ENCODE measurements at places on chromosomes 2 and 18. TPM values are rescaled to one million over a fixed set of nuclear protein-coding genes. Genes with fewer than 3 reads are reported as not detected.

GALNT5 gene
- not detected for total RNA-seq

TUBB8B gene
- not detected for total RNA-seq

UGT1A10 gene
- total RNA-seq, result not detected

- H3K4me3 ChIP-seq, result no peak overlapping the region
- no peaks in the 10 kb centered on the region for H3K4me1 ChIP-seq
- H3K36me3 ChIP-seq, result no peaks in the 10 kb centered on the region
- no peaks in the 10 kb centered on the region for H3K27me3 ChIP-seq
- H3K27ac ChIP-seq, result no peak overlapping the region
These were observed 169.2 kb upstream of the NOSTRIN start for GRCh38 chr2:168633200-168633599.

DNA sequence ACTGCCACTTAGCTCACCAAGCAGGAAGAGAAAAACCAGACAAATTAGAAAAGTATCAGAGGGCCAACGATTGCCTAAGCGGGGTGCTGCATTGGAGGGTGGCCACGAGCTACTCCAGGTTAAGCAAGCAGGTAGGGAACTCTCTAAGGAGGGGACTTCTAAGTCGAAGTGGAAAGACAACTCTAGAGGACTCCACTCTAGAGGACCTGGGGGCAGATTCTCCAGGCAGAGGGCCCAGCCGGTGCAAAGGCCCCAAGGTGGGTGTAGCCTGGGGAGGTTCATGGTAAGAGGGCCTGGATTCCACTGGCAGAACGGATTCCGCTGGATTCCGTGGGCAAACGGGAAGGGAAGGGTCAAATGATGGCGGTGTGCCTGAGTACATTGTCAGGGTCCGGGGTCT, 12.7 kb downstream of the FBLN7 start:
- H3K4me1 ChIP-seq, result peaks cover 13% of the 10 kb centered on the region
- no peaks in the 10 kb centered on the region for H3K36me3 ChIP-seq

CHMP1B gene
- total RNA-seq, result 23.4 TPM

CTAGE1 gene
- not detected for total RNA-seq

DNA sequence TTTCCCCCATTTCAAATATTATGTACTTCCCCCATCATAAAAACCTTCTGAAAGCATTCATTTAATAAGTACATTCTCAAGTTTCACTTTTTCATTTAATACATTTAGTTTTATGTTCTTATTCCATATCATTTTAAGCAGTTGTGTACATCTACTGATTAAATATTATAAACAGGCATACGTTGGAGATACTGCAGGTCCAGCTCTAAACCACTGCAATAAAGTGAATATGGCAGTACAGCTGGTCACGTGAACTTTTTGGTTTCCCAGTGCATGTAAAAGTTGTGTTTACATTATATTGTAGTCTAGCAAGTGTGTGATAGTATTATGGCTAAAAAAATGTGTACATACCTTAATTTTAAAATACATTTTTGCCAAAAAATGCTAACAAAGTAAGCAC, 48.7 kb downstream of the TET3 start:
- no peaks in the 10 kb centered on the region for H3K27me3 ChIP-seq
- peaks cover 4% of the 10 kb centered on the region for H3K36me3 ChIP-seq
- peaks cover 59% of the 10 kb centered on the region for H3K4me1 ChIP-seq
- H3K27ac ChIP-seq, result no peak overlapping the region

IL36B gene
- total RNA-seq, result not detected

MCM6 gene
- 159 TPM for total RNA-seq

IL1RL1 gene
- 0.09 TPM for total RNA-seq

DNA sequence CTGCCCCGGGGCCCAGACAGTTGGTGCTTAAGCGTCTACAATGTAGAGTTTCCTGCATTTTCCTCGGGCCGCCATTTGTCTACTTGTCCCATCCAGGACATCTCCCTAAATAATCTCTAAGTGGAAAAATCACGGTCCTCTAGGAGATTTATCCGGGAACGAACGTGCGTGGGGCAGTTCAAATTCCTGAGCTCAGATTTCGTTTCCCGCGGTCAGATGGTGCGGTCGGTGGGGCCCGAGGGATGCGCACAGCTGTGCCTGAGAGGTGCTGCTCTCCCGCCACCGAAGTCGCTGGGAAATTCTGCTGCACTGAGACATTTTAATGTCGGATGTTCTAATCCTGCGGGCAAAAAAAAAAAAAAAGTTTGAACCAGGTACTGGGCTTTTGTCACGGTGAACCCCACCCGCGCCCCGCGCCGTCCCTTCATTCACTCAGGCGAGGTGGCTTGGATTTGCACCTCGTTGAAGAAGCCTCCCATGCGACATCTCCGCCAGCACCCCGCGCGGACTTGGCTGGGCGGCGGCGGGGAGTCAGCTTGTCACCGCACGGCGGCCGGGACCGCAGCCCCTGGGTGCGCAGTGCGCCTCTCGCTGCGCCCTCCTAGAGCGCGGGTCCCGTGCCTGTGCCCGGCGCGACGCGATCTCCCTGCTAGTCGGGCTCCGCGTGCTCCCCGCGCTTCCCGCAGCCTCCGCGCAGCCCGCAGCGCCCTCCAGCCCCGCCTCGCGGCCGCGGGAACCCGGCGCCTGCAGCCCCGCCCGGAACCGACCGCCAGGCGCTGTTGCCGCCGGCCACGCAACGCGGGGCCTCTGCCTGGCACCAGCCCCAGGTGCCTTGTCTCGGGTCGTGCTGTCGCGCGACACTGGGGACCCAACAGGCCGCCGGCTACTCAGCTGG, 191.9 kb upstream of the TCF4 start:
- H3K4me3 ChIP-seq, result no peak overlapping the region
- H3K36me3 ChIP-seq, result peaks cover 2% of the 10 kb centered on the region
- DNase-seq, result no peak

DNA sequence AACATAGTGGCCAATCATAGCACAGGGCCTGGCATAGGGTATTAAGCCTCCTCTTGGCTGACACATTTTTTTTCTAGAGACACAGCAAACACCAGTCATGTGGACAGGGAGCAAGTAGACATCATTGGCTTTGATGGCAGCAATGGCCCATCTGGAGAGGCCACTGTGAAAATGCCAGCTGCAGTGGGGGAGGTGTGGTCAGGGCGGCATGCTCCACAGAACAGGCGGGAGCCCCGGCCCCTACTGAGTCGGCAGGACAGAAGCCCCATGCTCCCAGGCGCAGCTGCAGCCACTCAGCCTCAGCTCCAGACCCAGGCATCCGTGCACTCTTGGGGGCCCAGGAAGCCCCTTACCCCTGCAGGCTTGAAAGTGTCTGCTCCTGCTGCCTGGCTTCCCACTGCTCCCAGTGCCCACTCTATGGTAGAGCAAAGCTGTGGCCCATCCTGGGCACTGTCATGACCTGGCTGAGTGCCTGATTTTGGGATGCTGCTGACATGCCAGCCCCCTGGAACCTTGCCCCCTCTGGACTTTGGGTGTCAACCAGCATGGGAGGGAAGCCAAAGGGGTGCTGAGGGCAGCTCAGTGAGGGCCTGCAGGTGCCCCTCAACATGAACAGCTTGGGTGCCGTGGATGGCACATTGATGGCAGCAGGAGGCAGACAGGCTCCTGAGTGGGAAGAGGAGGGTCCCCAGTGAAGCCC, 23.3 kb upstream of the UBE2F start:
- H3K4me3 ChIP-seq, result no peak overlapping the region
- peak overlapping the region; percentile 44 for H3K27ac ChIP-seq
- no peaks in the 10 kb centered on the region for H3K27me3 ChIP-seq
- peaks cover 21% of the 10 kb centered on the region for H3K36me3 ChIP-seq

DNA sequence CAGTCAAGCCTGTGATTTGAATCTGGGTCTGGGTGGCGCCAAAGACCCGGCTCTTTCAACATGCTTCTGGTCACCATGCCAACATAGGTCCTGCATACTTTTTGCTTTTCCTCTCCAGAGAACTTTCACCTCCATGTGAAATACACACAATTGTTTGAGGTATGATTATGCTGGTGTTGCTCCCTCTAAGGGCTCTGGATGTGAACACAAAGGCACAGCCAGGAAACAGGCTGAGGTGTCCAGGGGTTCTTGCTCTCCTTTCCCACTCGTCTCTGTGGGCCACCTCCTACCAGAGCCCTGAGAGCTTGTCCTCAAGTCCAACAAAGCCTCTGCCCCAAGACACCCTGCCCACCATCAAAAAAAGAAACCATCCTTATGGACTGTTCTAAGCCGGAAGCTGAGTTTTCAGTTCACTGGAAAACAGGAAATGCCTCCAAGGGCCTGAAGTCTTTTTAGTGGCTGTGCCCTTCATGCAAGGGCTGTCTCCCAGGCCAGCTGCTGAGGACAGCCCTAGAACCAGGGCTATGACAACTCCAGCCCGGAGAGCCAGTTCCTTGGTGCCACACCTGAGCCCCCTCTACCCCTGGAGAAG, 100.2 kb upstream of the EPAS1 start:
- H3K4me1 ChIP-seq, result peaks cover 35% of the 10 kb centered on the region
- no peaks in the 10 kb centered on the region for H3K27me3 ChIP-seq
- DNase-seq, result no peak
- H3K36me3 ChIP-seq, result peaks cover 5% of the 10 kb centered on the region

DNA sequence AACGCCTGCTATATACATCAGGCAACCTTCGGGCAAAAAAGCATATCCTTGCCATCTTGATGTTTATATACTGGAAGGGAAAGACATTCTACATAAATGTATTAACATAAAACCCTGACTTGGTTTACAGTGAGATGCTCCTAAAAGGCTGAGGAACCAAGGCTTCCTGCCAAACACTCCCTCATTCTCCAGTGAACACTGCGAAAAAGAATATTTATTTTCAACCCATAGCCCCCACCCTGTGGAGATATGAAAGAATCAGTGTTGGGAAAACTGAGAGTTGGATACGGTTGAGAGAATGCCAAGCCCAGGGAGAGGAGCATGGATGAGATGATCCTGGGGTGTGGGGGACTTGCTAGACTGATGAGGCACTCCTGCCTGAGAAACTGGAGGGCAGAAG, 94.9 kb downstream of the PIEZO2 start:
- H3K27ac ChIP-seq, result no peak overlapping the region
- no peaks in the 10 kb centered on the region for H3K27me3 ChIP-seq
- no peak for DNase-seq
- no peak overlapping the region for H3K4me3 ChIP-seq
- no peaks in the 10 kb centered on the region for H3K4me1 ChIP-seq

DYNAP gene
- total RNA-seq, result not detected

MYL12A gene
- total RNA-seq, result 722 TPM

All from activated CD8-positive, alpha-beta memory T cell treated with anti-CD3 and anti-CD28 coated beads, Interleukin-2, amount 10 ng/mL, durations not matched to agents 7 days and 5 days (primary cell).